ENCODE measurements at places on chromosomes 12 and 14. TPM values are rescaled to one million over a fixed set of nuclear protein-coding genes. Genes with fewer than 3 reads are reported as not detected.

Gene OVCH1
- not detected for total RNA-seq

Gene SSPN
- total RNA-seq: 6.3 TPM

Gene SLC15A5
- total RNA-seq: not detected

Gene PIP4P1
- 19.5 TPM for total RNA-seq

Gene SERPINA12
- not detected for total RNA-seq

Gene RTN1
- 1.2 TPM for total RNA-seq

- H3K36me3 ChIP-seq: no peaks in the 10 kb centered on the region
- no peak overlapping the region for H3K27ac ChIP-seq
- no peaks in the 10 kb centered on the region for H3K4me1 ChIP-seq
Observed at GRCh38 chr12:54590978-54591591, 2.6 kb upstream of the PPP1R1A start.

DNA sequence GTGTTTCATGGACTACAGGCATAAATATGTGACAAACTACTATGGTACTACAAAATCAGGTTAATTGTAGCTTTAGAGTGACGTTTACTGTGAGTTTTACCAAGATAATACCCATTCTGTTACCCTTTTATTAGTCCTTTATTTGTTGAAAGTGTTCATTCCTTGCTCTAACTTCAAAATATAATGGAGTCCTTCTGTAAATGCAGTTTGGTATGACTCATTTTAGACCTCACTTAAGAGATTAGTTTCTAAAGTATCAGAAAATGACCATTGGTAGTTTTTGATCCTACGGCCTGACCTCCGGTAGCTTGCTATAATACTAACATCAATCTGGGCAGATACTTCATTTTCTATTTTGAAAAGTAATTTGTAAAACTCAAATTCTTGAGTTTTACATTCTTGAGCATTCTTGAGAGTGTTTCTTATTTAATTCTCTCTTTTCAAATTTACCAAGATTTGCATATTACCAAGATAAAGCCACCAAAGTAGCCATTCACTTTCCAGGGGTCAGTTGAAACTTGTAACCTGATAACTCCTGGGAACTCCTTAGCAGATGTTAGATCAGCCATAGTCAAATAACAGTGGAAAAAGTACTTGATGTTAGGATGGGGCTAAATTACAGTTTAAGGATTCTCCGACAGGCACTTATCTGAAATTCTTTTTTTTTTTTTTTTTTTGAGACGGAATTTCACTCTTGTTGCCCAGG, 4.2 kb downstream of the HSPA2 start:
- H3K4me1 ChIP-seq: peaks cover 22% of the 10 kb centered on the region
- H3K4me3 ChIP-seq: no peak overlapping the region
- no peak overlapping the region for H3K27ac ChIP-seq
- H3K36me3 ChIP-seq: no peaks in the 10 kb centered on the region

DNA sequence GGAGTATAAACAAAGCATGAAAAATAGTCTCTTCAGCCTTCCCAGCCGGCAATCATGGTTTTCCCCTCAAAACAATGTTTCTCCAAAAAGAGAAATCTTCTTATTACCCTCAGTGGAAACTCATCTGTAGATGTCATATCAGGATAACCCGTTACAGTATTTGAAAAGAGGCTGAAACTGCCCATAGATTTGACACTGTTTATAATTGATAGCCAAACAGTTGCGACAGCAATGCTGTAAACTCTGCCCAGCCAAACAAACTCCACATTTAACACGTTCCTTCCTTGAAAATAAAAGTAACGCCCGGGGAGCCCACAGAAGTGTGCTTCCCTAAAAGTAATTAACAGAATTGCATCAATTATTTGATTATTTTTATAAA, 201.3 kb upstream of the FOXN3 start:
- H3K4me3 ChIP-seq: peak overlapping the region; percentile 83
- no peaks in the 10 kb centered on the region for H3K36me3 ChIP-seq
- H3K4me1 ChIP-seq: peaks cover 18% of the 10 kb centered on the region
- H3K27me3 ChIP-seq: no peaks in the 10 kb centered on the region
- DNase-seq: no peak

DNA sequence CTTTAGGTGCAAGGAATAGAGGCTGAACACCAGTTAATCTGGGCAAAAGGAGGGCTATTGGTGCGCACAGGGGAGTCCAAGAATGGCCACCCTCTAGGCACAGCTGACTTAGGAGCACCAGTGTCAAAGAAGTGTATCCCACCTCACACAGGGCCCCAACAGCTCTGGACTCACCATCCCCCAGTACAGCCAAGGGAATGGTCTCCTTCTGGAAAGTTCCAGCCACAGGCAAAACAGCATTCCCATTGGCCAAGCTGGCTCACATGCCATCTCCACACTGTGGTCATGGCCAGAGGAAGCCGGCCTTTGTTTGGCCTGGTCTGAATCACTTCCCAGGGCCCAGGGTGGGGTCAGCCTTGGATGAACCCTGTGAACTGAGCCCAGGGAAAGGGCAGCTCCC, 120.1 kb downstream of the DICER1 start:
- H3K4me3 ChIP-seq: no peak overlapping the region
- H3K36me3 ChIP-seq: no peaks in the 10 kb centered on the region
- peaks cover 2% of the 10 kb centered on the region for H3K27me3 ChIP-seq
- DNase-seq: no peak
- no peaks in the 10 kb centered on the region for H3K4me1 ChIP-seq

- H3K27ac ChIP-seq: no peak overlapping the region
- no peak for DNase-seq
- H3K36me3 ChIP-seq: no peaks in the 10 kb centered on the region
- no peak overlapping the region for H3K4me3 ChIP-seq
Observed at GRCh38 chr12:122942637-122943036, 23.6 kb downstream of the ABCB9 start.

DNA sequence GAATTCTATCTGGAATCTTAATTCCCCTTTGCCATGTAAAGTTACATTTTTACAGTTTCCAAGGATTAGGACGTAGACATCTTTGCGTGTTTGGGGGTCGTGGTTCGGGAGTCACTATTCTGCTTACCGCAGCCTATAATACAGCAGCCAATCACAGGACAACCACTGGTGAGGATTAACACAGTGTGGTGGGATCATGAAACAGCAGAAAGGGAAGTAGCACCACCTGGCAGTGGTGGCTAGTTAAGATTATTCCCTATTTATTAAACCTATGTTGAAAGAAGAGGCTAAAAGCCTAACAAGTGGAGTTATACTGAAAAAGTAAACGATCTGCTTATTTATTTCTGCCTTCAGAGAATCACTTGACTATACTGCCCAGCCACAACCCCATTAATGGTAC, 71.7 kb downstream of the IPO8 start:
- no peaks in the 10 kb centered on the region for H3K4me1 ChIP-seq
- H3K27me3 ChIP-seq: no peaks in the 10 kb centered on the region
- H3K4me3 ChIP-seq: no peak overlapping the region
- peaks cover 8% of the 10 kb centered on the region for H3K36me3 ChIP-seq
